ENCODE measurements at places on chromosomes 12 and 14.

- no peak for DNase-seq
Measured at GRCh38 chr12:106245767-106246166, 2.1 kb downstream of the CKAP4 start.

DNA sequence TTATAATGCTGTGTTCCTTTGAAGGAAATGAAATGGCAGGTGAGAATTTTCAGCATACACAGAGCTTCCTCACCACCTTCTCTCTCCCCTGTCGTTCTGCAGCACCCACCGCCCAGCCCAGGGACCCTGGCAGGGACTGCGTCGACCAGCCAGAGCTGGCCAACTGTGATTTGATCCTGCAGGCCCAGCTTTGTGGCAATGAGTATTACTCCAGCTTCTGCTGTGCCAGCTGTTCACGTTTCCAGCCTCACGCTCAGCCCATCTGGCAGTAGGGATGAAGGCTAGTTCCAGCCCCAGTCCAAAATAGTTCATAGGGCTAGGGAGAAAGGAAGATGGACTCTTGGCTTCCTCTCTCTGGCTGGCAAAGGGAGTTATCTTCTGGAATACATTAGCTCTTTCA is 35.1 kb downstream of the PAPLN start:
- DNase-seq = no peak

- no peak for DNase-seq
Measured at GRCh38 chr14:58607131-58607951, 30.4 kb upstream of the DACT1 start.

- no peak for DNase-seq
Measured at GRCh38 chr12:97943359-97943758, 480.8 kb downstream of the RMST start.

- DNase-seq = no peak
Measured at GRCh38 chr14:46840944-46841720, 189.6 kb upstream of the RPL10L start.

DNA sequence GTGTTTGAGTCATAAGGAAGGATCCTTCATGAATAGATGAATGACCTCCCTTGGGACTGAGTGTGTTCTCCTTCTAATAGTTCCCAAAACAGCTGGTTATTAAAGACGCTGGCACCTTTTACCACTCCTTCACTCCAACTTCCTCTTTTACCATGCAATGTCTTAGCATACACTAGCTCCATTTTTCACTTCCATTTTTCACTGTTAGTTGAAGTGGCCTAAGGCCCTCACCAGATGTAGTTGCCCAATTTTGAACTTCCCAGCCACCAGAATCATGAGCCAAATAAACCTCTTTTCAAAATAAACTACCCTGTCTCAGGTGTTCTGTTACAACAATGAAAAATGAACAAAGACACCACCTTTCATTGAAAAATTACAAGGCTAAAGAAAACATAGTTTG is 64.7 kb downstream of the GPR65 start:
- DNase-seq = no peak

- DNase-seq = no peak
Measured at GRCh38 chr14:89617481-89618329, 200.7 kb upstream of the FOXN3 start.

GRCh38 chr12:104805186-104805585 is 152.9 kb downstream of the SLC41A2 start:
- no peak for DNase-seq

DNA sequence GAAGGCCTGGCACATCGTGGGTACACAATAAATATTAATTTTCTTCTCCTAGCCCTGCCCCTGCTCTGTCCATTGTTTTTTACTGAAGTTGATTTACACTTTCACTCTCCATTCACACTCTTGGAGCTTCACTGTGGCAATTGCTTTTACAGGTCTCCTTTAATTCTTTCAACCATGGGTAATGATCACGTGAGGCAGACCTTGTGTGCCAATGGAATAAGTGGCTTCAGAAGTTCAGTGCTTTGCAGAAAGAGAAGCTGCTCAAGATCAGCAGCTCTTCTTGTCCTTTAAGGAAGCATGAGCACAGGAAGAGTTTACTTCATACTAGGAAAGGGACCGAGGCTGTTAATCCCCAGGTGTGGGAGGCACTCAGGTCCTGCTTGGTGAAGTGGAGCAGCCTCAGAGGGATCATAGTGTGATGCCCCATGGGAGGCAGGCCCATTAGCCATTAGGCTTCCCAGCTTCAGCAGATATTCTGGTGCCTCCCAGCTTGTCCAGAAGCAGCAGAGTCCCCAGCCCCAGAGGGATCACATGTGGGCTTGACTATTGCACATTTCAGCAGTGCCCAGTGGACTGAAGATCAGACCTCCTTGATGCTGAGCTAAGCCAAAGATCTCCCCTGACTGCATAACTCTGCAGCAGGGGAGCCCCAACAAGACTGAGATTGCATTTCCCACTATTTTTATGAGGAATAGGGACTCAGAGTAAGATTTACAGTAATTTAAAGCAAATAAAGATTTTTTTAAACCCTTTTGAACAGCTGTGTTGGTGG is 5.0 kb upstream of the SLC35F4 start:
- DNase-seq = no peak

- no peak for DNase-seq
Measured at GRCh38 chr14:20628063-20628854, 13.2 kb downstream of the OR6S1 start.

- no peak for DNase-seq
Measured at GRCh38 chr12:45655186-45655585, 74.3 kb upstream of the ARID2 start.

GRCh38 chr14:102902086-102902485 is 20.4 kb upstream of the AMN start:
- DNase-seq = no peak

DNA sequence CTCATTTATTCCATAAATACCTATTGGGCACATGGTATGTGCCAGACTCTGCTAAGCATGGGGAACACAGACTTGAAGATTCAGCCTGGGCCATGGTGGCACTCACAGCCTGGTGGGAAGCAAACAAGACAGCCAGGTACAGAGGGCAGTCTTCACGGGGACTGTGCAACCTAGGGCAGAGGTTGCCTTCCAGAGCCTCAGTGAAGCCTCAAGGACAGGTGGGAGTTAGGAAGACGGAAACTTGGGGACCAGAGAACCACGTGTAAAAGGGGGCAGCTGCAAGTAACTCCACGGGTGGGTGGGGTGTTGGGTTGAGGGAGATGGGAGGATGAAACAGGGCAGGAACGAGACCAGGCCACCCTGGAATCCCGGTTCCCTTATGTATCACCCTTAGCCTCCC is 980 bp upstream of the LTBR start:
- DNase-seq = no peak

GRCh38 chr14:60655119-60655897 is 6.0 kb upstream of the SIX1 start:
- DNase-seq = no peak

GRCh38 chr14:31937730-31938346 is 139.3 kb upstream of the ARHGAP5 start:
- DNase-seq = no peak

- no peak for DNase-seq
Measured at GRCh38 chr14:55136241-55136640, 7.2 kb downstream of the LGALS3 start.

DNA sequence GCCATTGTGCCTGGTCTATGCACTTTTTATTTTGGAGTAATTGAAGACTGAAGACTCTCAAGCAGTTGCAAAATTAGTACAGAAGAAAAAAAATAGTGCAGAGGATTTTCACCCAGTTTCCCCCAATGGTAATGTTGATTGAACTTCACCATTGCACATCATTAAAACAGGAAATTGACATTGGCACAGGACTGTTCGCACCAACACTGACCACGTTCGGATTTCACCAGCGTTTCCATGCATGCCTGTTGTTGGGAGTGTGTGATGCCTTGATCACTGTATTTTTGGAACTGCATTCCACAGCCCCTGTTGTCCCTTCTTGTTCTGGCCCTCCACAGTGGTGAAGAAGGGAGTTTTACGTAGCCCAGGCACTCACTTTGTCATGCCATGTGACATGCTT is 67.1 kb downstream of the FOXN4 start:
- no peak for DNase-seq

DNA sequence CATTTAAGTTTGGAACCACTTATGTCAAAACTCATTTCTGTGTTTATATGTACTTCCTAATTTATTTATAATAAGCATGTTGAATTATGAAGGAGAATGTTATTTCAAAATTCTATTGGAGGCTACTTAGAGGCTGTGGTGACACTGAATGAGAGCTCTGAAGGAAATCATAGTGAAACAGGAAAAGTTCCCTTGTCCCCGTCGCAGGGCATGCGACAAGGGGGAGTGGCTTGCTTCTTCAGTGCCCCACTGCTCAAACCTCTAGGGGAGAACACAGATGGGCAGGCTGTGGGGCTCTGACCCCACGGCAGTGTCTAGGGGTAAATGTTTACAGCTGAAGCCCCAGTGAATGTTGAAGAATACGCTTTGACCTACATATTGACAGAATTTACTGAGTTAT is 261.9 kb downstream of the RAD51B start:
- DNase-seq = no peak

DNA sequence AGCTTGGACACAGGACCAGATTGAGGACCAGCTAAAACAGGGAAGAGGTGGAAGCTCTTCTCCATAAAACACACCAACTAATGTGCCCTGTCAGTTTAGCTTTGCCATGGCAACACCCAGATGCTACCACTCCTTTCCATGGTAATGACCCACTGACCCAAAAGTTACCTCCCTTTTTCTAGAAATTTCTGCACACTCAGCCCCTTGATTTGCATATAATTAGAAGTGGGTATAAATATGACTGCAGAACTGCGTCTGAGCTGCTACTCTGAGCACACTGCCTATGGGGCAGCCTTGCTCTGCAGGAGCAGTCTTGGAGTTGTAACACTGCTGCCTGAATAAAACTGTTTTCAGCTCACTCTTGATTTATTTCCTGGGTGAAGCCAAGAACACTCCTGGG is 3.2 kb upstream of the TDG start:
- no peak for DNase-seq

All from amygdala (tissue), 56 donors.